Glomerular endothelial cell (primary cell): ENCODE measurements at places on chromosomes 5 and 9. TPM values are rescaled to one million over a fixed set of nuclear protein-coding genes. Genes with fewer than 3 reads are reported as not detected.

GRCh38 chr5:98774192-98775033, 950 bp downstream of the RGMB start:
- no peak for DNase-seq

The GADD45G gene
- total RNA-seq = 0.35 and 0.97 TPM in 2 replicates

- DNase-seq = no peak
These were observed 108.1 kb upstream of the MVB12B start for GRCh38 chr9:126218359-126219125.

The IL9 gene
- total RNA-seq = not detected in 2 replicates
